ENCODE measurements at places on chromosomes 5 and 9.

DNA sequence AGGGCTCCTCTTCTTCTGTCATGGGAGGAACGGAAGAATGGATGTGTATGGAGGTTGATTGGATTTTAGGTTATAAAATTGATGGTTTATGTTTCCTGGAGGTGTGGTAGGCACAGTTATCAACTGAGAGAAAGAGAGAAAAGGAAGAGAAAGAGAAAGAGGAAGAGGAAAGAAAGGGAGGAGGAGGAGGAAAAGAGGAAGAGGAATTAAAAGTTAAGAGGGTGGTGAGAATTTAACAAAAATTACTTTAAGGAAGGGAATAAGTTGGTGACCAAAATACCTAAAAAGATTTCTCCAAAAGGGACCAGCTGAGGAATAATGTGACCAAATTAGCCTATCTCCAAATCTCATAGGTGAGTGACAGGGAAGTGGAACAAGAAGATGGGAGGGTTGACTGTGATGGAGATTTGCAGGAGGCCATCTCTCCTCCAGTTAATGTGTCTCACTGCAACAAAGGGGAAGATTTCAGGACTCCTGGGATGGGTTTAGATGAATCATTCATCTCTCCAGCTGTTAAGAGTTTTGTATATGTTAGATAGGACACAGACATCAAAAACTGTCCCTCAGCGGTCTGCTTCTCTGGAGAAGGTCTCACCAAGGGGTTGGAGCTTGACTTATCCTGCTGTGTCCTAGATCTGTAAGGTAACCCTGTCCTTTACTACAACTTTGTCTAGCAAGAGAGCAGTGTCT, 76.0 kb upstream of the TMC1 start:
- DNase-seq: no peak

DNA sequence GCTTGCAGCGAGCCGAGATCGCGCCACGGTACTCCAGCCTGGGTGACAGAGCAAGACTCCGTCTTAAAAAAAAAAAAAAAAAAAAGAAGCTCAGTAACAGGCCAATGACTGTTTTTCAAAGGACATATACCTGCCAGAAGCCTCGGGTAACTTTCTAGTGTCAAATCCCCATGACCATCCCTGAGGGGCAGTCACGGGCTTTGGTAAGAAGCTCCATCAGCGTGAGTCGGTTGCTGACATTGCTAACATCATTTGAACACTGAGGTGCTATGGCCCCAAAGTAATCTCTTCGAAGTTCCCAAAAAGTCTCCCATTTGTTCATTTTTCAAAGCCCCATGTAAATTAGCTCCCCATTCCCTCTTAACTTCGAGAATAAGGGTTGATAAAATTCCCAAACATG, 11.6 kb downstream of the NAIP start:
- no peak for DNase-seq

DNA sequence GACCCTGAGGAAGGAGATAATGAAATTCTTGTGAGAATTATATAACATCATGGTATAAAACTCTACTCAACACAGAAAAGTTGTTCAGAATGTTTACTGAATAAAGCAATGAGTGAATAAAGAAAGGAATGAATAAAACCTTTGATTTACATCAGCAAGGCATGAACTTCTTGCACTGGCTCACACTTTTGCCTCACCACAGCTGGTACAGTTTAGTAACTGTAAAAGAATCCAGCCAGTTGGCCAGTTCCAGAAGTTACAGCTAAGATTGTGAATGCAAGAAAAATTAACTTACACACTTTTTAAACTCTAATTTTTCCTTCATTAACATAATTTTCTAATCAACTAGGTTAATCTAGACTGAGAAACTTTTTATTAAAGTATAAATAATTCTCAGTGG, 490.9 kb downstream of the NFIB start:
- DNase-seq: no peak

DNA sequence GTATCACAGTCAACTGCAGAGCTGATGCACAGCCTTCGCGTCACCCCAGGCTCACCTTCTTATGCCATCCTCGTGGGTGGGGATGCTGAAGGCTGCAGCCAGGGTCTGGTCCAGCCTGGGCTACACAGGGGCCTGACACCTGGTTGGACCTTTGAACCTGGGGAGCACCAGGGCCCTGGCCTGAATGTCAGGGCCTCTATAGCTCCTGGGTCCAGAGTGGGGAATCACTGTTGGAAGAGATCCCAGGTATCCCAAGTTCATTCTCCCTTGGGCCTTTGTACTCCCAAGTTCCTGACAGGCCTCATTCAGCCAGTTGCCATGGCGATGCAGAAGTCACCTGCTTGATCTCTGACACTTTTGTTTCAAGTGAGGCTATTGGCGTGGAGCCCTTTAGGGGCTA, 43.8 kb downstream of the ZNF618 start:
- no peak for DNase-seq

- no peak for DNase-seq
Observed at GRCh38 chr9:12785260-12785770, 10.5 kb downstream of the LURAP1L start.

DNA sequence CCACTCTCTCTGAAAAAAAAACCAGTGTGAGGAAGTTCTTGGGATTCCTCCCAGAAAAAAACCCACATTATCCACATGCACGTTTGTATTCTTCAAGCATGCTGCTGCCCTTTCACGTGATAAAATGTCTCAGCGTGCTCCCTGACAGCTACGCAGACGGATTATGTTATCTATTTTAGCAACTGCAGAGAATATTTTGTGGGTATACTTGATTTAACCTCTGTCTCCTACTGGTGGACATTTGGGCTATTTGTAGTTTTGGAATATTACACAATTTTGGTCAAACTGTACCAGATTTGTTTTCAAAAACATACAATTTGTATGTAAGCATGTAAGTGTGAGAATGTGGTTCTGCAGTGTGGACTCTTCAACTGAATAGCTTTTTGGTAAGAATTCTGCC, 10.7 kb downstream of the PRRC2B start:
- no peak for DNase-seq

- no peak for DNase-seq
Observed at GRCh38 chr9:328453-328852, 113.8 kb downstream of the DOCK8 start.

GRCh38 chr5:41796061-41796460, 74.2 kb downstream of the OXCT1 start:
- DNase-seq: no peak

GRCh38 chr9:32423371-32423770, 38.9 kb downstream of the ACO1 start:
- no peak for DNase-seq

GRCh38 chr9:21812415-21812814, 10.0 kb downstream of the MTAP start:
- DNase-seq: no peak

- DNase-seq: no peak
Observed at GRCh38 chr5:65076251-65076869, 307.6 kb downstream of the CWC27 start.

- no peak for DNase-seq
Observed at GRCh38 chr9:106918825-106919509, 56.0 kb downstream of the ZNF462 start.

DNA sequence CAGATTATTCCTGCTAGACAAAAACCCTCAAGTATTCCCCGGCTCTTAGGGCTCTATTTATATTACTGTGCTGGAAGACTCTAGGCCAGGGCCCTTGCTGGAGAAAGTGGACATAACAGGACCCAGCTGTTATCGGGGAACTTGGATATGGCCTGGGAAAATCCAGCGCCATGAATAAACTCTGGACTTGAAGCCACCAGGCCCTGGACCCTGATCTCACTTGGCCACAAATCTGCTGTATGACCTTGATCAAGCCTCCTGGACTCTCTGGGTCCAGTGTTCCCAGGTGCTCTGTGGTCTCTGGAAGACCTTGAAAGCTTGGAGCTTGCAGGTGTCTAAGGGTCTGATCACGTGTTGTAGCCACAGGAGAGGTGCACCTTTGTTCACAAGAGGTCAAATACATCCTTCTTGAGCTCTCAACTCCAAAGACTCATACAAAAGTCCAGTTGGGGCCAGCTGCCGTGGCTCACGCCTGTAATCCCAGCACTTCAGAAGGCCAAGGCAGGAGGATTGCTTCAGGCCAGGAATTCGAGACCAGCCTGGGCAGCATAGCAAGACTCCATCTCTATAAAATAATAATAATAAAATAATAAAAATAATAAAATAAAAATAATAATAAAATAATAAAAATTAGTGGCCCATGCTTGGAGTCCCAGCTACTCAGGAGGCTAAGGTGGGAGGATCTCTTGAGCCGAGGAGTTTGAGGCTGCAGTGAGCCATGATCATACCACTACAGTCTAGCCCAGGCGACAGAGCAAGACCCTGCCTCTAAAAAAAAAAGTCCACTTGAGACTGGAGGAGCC, 26.5 kb downstream of the COL27A1 start:
- no peak for DNase-seq

DNA sequence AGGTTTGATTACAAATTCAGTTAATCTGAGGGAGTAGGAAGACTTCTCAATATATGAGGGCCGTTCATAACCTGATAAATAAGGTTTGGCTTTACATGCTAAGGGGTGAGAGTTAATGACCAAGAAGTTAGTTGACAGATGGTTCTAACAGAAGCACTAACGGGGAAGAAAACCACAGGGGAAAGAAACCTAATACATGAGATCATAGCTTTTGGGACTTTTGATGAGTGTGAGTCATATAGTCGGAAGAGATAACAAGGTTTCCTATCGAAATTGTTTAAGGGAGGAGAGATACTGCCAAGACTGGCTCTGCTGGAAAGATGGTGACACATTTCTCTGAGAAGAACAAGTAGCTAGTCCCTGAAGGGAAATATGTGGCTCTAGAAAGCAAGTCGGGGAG, 140.1 kb downstream of the COX7C start:
- no peak for DNase-seq
